ENCODE measurements at places on chromosomes 16 and 17.

DNA sequence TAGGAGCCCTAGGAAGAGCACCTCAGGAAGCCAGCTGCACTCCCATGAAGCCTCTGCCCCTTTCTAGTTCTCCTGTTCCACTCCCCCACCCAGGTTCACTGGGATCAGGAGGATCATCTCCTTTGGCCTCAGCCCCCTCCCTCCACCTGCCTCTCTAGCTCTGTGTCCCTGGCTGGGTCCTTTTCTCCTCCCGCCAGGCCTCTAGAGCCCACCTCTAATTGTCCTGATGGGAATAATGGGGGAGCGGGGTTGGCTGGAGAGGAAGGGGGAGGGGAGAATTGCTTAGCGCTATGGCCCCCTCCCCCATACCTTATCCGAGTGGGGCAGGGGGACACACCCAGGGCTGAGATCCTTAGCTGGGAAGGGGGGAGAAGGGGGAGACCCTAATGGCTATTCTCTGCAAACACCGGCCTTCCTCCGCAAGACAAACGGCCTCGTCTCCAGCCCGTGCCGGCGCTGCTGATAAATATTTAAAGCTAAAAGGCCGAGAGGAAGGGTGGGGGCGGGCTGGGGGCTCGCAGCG, 997 bp downstream of the HOXB7 start:
- peak; percentile 3 for ATAC-seq

- ATAC-seq: no peak
Measured at GRCh38 chr16:11207646-11208045, 48.4 kb downstream of the SOCS1 start.

GRCh38 chr17:79830763-79831264, 8.4 kb downstream of the CBX4 start:
- ATAC-seq: no peak

DNA sequence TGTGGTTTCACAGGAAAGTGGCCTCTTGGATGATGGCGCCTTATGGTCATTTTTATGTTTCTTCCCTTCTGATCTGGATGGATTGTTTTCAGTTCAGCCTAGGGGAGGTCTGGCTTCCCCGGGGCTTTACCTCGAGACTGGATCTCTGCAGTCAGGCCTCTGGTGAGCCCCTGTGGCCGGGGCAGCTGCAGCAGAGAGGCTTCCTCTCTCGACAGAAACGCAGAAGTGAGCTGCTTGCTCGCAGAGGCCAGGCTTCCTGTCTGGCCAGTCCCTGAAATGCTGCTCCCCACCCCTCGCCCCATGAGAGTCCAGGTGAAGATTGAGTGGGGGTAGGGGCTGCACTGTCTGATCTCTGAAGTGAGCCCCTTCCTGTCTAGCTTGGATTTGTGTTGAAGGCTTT, 44.0 kb downstream of the PLCG2 start:
- ATAC-seq: no peak

GRCh38 chr17:64277831-64278562, 14.9 kb upstream of the TEX2 start:
- no peak for ATAC-seq

DNA sequence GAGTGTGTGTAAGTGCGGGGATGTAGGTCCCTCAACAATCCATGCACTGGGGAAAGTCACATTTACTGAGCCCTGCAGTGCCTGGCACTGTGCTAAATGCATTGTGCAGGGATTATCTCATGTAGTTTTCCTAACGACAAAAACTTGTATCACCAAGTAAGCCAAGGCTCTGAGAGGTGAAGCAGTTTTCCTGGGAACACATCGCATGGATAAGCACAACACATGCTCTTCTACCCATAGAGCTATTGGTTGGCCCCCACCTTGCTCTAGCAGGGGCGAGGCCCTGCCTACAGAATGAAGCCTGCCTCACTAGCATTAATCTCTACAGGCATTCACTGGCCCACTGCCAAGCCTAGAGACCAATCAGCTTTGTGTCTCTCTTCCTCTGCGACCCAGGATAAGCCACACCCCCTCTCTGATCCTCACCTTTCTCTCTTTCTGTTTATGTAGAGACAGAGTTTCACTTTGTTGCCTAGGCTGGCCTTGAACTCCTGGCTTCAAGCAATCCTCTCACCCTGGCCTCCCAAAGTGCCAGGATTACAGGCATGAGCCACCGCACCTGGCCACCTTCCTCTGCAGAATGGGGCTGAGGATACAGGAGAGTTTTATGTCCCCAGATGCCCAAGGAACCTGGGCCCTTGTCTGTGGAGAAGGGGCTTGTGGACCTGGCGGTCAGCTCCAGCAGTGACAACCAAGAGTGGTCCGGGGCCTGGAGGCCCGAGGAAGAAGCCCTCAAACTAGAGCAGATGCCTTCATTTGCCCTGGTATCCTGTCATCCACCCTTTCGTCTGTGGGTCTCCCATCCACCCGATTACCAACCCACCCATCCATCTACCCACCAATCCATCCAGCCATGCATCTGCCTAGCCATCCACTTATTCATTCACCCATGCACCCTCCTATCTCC, 12.8 kb downstream of the CDH16 start:
- ATAC-seq: peak; percentile 31

GRCh38 chr17:75105126-75106080, 4.4 kb upstream of the ARMC7 start:
- peak; percentile 43 for ATAC-seq

- ATAC-seq: no peak
Measured at GRCh38 chr17:65572581-65573281, 11.3 kb upstream of the AXIN2 start.

GRCh38 chr17:47730681-47731080, 2.4 kb upstream of the TBX21 start:
- ATAC-seq: no peak

- peak; percentile 42 for ATAC-seq
Measured at GRCh38 chr17:964876-965275, 14.7 kb downstream of the NXN start.

DNA sequence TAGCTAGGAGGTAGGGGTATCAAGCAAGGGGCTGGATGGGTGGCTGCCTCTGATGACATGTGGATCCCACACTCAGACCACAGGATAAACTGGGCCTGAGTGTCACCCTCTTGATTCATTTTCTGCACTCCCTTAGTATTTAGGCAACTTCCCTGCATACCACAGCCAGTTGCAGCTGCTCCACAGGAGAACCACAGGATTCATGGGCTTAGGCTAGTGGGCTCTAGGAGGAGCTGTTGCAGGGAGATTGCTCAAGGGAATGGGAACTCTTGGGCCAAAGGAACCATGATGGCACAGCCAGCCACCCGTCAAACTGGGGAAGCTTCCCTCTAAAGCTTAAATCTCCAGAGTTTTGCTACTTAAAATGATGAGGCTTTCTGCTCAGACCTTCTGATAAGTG, 269.7 kb upstream of the ASIC2 start:
- no peak for ATAC-seq

DNA sequence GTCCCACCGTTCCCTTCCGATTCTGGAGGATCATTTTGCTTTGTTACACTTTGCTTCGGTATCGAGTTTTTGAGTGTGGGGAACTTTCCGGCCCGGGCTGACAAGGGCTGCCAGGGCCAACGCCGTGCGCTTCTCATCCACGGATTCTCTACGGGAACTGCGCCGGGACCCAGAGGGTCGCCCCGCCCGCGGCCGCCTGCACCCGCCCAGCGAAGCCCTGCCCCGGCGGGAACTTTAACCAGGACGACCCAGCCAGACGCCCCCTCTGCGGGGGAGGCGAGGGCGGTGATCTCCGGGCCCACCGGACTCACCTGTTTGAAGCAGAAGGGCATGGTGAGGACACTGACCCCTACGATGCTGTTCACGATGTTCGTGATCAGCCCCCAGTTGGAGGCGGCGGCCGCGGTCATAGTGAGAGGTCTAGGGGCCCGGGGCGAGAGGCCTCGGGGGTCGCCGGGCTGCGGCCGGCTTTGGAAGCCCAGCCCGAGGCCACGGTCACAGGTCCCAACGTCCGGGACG, 536 bp downstream of the SLC38A10 start:
- ATAC-seq: peak; percentile 5

- no peak for ATAC-seq
Measured at GRCh38 chr17:41415411-41415810, 9.0 kb downstream of the KRT37 start.

DNA sequence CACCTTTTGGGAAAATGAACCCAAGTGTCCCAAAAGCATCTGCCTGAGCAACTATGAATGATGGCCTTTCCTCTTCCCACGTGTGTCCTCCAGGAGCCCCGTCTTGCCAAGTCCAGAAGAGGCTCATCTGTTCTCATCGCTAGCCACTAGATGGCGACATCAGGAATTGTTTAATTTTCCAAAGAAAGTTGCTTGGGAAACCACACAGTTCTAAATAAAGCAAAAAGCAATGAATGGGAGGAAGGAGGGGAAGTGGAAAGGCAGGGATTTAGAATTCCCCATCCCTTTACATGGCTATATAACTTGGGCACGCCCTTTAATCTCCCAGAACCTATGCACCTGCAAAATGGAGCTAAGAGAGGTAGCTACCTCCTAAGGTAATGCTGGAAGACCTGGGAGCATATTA, 9.0 kb upstream of the CDH5 start:
- ATAC-seq: peak; percentile 76

DNA sequence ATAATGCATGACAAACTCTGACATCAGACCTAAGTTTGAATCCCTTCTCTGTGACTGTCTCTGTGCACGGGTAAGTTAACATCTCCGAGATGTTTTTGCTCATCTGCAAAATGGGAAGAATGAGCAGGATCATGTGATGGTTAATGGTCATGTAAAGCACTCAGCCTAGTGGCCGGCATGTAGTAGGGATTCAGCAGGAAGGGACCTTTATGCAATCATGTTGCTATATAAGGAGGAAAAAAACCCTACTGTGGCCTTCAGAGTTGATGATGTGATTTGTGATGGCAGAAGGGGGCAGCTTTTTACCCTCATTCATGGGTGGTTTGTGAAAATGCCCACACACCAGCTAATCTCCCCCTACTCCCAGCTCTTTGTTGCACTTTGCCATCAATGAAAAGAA, 24.1 kb downstream of the CLEC16A start:
- ATAC-seq: no peak
